ENCODE measurements at places on chromosomes 16 and 17.

- no peak for DNase-seq
Measured at GRCh38 chr17:66326476-66327047, 24.1 kb downstream of the PRKCA start.

- no peak for DNase-seq
Measured at GRCh38 chr16:12305847-12306801, 329.6 kb downstream of the SNX29 start.

GRCh38 chr17:83029571-83029970, 49.8 kb upstream of the METRNL start:
- no peak for DNase-seq

DNA sequence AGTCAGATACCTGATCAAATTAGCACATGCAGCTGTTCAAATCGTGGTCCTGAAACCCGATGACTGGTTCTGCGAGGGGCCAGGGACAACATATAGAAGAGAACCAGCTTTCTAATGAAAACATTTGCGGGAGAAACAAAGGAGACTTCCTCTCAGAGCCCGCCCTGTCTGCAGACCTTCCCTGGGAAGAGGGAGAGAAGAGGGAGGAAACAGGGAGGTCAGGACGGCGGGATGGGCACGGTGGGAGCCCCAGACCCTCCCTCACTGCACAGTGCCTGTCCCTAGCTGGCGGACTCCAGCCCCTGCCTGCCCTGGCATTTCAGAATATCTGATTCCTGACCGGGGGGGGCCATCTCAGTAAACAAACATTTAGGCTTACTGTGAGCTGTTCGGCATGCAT, 317.3 kb downstream of the FOXL1 start:
- DNase-seq: no peak

- no peak for DNase-seq
Measured at GRCh38 chr16:27197004-27197403, 6.3 kb upstream of the KDM8 start.

- DNase-seq: no peak
Measured at GRCh38 chr16:4689864-4690704, 3.3 kb upstream of the NUDT16L1 start.

DNA sequence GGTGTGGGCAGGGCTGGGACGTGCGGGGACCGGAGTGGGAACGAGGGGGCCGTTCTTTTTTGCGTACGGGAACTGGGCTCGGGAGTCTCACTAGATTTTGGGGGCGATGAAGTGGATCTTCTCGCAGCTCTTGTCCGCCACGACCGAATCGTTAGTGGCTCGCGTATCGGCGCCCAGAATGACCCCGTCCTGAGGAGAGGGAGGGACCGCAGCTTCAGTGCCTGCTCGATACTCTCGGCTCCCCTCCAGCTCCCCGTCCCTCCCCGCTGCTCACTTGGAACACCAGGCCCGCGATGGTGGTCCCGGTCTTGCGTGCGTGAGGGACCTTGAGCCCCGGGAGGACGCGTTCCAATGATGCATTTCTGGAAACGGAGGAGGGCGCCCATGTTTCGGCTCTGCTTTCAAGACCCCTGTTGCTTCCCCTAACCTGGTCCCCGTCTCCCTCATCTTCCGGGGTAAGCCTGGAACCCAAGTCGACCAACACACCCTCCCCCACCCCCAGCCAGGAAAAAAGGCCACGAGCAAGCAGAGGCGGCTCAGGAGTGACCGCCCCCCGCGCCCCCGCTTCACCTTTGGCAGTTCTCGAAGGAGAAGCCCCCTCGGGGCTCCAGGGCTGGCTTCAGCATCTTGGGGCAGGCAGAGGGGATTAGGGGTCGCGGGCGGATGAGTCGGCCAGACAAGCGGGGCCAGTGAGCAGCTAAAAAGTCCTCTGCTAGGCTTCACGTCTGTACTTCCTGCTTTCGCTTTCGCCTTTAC, at the start of gene PSMB10:
TSS of gene PSMB10 (minus strand) at position 727 of the 756 bp plus-strand sequence. CDS start at position 626, 101 bp downstream.
- DNase-seq: peak; percentile 66

DNA sequence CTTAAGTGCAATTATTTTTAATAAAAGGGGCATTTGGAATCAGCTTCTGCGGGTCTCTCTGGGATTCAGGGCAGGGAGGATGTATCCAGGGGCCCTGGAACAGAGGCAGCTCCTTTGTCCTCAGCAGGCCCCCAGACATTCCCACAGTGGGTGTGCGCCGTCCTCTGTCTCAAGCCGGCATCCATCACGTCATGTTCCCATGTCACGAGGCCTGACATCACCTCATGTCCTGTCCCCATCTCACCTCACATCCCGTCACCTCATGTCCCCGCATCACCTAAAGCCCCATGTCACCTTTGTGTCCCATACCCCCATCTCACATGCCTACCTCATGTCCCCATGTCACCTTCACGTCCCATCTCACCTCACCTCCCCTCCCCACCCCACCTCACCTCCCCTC, 18.5 kb downstream of the GAA start:
- no peak for DNase-seq

DNA sequence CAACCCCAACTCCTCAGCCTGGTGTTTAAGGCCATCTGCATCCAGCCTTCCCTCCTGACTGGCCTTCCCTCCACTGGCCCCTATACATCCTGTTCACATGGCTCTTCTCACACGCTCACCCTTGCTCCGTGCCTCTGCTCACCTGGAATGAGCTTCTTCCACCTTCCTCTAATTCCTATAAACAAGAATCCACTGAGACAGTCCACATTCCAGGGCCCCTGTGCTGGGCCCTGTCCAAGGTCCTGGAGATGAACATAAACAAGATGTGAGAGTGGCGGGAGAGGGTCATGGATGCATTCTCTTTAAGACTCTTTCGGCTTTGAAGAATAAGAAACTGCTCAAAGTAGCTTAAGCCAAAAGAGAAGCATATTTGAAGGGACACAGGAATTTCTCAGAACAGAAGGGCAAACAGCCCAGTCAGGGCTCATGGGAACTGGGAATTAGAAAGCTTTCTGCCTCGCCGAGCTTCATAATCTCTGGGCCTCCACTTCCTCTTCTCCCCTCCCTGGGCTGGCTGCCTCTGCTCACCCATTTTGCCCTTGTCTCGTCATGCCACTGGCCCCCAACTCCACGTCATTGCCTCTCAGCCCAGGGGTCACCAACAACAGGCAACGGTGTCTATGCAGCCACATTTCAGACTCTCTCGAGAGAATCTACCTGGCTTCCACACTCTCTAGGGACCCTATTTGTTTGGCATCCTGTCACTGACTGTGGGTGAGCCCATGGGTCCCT, 13.5 kb downstream of the SPPL2C start:
- no peak for DNase-seq

All from Ammon's horn (tissue), 1 donor.